ENCODE measurements at places on chromosomes 5 and 9.
A peak's percentile ranks its signal among the peaks of the same experiment; 100 is the strongest.

- no peak for DNase-seq
Observed at GRCh38 chr9:91187965-91188344, 173.8 kb downstream of the AUH start.

- no peak for DNase-seq
Observed at GRCh38 chr5:180799902-180800801, 2.5 kb downstream of the MGAT1 start.

- DNase-seq = no peak
Observed at GRCh38 chr9:35835216-35835632, 6.2 kb downstream of the TMEM8B start.

DNA sequence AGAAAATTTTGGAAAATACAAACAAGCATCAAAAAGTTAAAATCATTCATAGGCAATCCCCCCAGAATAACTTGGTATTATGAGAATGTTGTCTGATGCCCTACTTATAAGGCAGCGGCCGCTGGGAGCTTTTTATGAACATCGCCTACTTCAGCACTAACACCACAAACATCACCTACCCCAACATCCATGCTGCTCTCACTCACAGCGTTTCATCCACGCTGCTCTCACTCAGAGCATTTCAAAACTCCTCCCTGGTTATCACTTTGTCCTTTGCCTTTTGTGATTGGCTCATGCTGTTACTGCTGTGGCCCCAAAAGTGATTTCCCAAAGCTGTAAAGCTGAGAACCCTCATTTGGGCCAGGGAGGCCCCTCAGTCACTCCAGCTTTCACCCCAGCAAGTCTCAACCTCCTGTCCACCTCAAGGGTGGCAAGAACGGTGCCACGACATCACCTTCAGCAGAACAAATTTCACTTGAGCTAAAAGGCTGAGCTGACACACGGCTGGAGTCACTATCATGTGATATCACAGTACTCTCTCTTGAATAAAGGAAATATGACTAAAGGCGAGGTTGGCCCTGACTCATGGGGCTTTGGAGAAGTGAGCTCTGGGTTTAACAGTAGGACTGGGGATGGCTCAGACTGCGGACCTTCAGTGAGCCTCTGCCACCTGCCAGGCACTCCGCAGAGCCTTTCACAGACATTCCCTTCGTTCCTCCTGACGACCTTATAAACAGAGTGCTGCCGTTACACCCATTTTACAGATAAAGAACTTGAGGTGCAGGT lies 25.2 kb downstream of the SHC3 start:
- DNase-seq = no peak

- DNase-seq = peak; percentile 10
Observed at GRCh38 chr5:160312134-160312959, at the start of gene CCNJL. TSS of gene CCNJL (minus strand) at chr5:160312564. CDS start at chr5:160311923, 641 bp downstream.

DNA sequence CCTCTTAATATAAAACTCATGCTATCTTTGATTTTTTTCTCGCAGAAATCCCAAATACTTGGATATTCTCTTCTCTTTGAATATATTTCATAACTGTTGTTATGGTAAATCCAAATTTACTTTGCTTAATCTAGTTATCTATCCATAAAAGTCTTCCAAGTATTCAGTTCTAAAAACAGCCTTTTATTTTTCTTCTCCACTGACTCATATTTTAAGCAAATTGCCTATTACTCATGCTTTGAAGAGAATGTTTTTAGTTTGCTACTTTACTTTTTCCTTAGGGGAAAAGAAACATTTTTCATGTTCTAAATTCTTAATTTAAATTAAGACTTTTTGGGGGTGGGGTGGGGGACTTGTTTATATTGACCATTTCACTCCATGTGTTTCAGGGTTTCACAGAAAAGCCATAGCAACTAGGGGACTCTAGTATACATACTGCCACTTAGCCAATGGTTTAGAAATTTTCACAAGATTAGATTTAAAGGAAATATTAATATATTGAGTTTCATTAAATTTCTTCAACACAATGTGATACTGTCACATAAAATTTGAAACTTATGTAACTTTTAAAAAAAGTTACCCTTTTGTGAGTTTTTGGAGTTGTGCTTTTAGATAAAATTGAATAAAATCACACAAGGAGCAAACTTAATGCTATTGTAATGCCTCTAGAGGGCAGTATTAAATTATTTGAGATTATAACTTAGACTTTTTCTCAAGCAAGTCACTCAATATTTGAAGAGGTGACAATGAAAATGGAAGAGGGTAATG lies 545.8 kb upstream of the ARRDC3 start:
- no peak for DNase-seq

DNA sequence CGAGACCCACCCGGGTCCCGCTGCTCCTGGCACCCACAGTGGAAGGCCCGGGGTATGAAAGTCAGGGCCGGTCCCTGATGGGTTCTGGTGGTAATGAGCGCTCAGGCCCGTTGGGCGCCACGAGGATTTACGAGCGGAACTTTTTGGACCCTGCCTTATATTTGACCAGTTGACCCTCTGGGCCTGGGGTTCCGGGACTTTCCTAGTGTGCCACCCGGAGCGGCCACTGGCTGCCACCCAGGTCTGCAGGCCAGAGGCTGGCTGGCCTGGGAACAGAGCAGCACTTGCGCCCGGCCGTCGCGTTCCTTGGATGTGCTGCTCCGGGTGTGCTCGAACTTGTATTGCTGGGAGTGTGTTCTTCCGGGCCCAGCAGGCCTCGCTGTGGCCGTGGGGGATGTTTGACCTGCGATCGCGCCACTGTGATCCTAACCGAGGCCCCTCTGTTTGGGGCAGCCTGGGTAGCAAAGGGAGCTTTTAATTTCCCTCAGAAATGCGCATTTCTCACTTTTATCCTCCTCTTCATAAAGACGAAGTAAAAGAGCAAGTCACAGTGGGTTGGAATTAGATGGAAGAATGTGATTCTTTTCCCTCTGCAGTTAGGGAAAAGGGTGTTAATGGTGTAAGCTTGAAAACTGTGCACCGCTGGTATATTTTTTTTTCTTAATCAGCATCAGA lies 1.2 kb downstream of the F2RL1 start:
- DNase-seq = no peak

- no peak for DNase-seq
Observed at GRCh38 chr5:115435778-115436712, 108.5 kb downstream of the FEM1C start.

DNA sequence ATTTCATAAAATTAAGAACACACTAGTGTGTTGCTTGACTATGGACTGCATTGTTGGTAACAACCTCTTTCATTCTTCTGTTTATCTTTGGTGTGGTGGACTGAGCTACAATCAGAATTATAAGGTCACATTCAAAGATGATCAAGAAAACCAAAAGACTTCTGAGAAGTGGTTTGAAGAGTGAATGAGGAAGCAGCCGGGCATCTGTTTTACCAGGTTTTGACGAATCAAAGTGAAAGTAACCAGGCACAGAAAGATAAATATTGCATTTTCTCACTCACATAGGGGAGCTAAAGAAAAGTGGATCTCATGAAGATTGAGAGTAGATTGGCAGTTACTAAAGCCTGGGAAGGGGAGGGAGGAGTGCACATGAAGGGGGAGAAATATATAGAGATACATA lies 589.1 kb downstream of the ZNF608 start:
- DNase-seq = no peak

GRCh38 chr5:112382886-112383285 lies 36.2 kb downstream of the EPB41L4A start:
- peak; percentile 8 for DNase-seq

DNA sequence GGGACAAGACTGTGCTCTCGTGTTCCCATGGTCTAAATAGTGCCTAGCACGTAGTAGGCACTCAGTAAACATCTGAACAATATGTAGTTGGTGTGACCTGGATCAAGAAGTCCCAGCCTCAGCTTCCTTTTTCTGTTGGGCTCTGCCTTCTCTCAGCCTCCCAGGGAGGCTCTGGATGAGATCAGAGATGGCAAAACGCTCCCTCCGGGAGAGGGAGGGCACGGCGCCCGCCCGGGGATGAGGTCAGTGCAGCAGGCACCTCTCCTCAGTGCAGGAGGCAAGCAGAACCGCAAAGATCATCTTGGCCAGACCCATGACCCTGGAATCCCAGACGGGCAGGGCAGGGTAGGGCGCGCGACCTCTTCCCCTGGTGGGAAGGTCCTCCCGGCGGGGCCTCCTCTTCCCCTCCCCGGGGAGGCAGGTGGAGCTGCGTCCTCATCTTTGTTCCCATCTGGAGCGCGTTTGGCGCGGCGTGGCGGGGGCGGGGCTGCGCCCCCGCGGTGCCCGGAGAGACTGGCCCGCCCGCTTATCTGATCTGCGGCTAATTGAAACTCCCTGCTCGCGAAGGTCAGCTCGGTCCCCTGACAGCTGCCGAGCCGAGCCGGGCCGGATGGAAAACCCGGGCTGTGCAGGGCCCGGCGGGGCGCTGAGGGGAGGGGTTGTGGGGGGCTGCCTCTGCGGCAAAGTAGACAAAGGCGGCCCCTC lies 60.9 kb downstream of the CXXC5 start:
- DNase-seq = peak; percentile 18

- DNase-seq = no peak
Observed at GRCh38 chr9:1962122-1962521, 53.0 kb upstream of the SMARCA2 start.
